ENCODE measurements at places on chromosomes 16 and 17. TPM values are rescaled to one million over a fixed set of nuclear protein-coding genes. Genes with fewer than 3 reads are reported as not detected.

Gene GPR179
- 0.02 TPM for total RNA-seq

Gene SOX8
- total RNA-seq = 1.5 TPM

Gene PLA2G10
- total RNA-seq = not detected

Gene TBC1D3E
- total RNA-seq = not detected

Gene HEATR9
- not detected for total RNA-seq

Gene PRRT2
- total RNA-seq = 0.40 TPM

Gene TBC1D28
- not detected for total RNA-seq

Gene SP2
- total RNA-seq = 18.0 TPM

Gene KRTAP1-1
- total RNA-seq = not detected

Gene CLDN9
- 0.57 TPM for total RNA-seq

Gene NSMCE1
- total RNA-seq = 55.9 TPM

Gene MC1R
- total RNA-seq = 7.0 TPM

Gene TMC7
- total RNA-seq = 9.6 TPM

Gene CHD9NB
- total RNA-seq = 1.7 TPM

Gene WIPF2
- total RNA-seq = 21.6 TPM

Gene SRL
- not detected for total RNA-seq

Gene HS3ST3A1
- total RNA-seq = 0.34 TPM

Gene CHAD
- not detected for total RNA-seq

Gene KCTD11
- total RNA-seq = 15.9 TPM

Gene ABCC6
- 0.96 TPM for total RNA-seq

Gene CLDN7
- 0.65 TPM for total RNA-seq

Gene KDM6B
- 22.0 TPM for total RNA-seq

Gene KRTAP9-8
- total RNA-seq = not detected

Gene LPO
- total RNA-seq = not detected

Gene KRTAP4-9
- not detected for total RNA-seq

Gene PIK3R6
- total RNA-seq = not detected

Gene BCO1
- 1.0 TPM for total RNA-seq

Gene KRTAP17-1
- not detected for total RNA-seq

Gene NPIPA7
- total RNA-seq = 12.8 TPM

Gene OTOA
- not detected for total RNA-seq

Gene DOC2A
- 2.6 TPM for total RNA-seq

Gene CCL14
- not detected for total RNA-seq

Gene SLC16A6
- total RNA-seq = 0.76 TPM

Gene KRT9
- not detected for total RNA-seq

Gene LRRC37A
- 0.88 TPM for total RNA-seq

Gene DPEP1
- 1.3 TPM for total RNA-seq

Gene FSCN2
- 0.68 TPM for total RNA-seq

Gene SBK1
- total RNA-seq = 0.13 TPM

Gene ST6GALNAC1
- 0.34 TPM for total RNA-seq

Gene NME4
- 420 TPM for total RNA-seq

Gene TP53TG3B
- not detected for total RNA-seq

Gene TCAP
- 1.0 TPM for total RNA-seq

Gene WSCD1
- total RNA-seq = 3.2 TPM

Gene KCNG4
- not detected for total RNA-seq

Gene ZG16
- total RNA-seq = not detected

Gene IRX5
- total RNA-seq = 2.2 TPM

All from A549 treated with DMSO at 1 μM for 4 hours (cell line).